ENCODE measurements at places on chromosomes 4 and X.

- no peak for DNase-seq
These were observed 743.3 kb upstream of the SLIT2 start for GRCh38 chr4:19508442-19508841.

DNA sequence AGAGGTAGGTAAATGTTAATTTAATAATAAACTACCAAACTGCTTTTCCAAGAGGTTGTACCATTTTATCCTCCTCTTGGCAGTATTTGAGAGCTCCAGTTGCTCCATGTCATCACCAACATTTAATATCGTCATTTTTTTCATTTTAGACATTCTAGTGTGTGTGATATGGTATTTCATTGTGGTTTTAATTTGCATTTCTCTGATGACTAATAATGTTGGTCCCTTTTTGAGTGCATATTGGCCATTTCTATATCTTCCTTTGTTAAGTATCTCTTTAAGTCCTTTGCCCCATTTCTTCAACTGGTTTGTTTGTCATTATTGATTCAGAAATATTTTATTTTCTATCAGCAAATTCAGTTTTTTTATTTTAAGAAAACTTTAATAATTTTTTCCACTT is 88.8 kb downstream of the MAPK10 start:
- DNase-seq = no peak

GRCh38 chr4:38896940-38897339 is 29.3 kb downstream of the FAM114A1 start:
- DNase-seq = no peak

GRCh38 chrX:39809331-39809730 is 288.4 kb downstream of the BCOR start:
- DNase-seq = no peak

DNA sequence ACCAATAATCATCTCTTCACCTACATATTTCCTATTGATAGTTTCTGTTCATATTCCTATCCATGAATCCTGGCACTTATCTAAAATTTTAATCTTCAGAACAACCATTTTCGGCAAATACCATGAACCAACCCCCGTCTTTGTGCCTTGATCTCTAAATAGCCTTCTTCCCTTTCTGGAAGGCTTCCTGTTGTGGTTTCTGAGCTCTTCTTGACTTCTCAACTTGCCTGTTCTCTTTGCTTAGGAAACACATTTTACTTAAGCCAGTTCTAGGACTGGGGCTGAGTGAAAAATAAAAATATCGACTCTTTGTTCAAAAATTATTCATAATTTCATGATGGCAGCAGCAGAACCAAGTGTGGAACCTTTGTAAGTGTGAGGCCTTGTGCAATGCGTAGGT is 882.4 kb downstream of the C4orf33 start:
- no peak for DNase-seq

DNA sequence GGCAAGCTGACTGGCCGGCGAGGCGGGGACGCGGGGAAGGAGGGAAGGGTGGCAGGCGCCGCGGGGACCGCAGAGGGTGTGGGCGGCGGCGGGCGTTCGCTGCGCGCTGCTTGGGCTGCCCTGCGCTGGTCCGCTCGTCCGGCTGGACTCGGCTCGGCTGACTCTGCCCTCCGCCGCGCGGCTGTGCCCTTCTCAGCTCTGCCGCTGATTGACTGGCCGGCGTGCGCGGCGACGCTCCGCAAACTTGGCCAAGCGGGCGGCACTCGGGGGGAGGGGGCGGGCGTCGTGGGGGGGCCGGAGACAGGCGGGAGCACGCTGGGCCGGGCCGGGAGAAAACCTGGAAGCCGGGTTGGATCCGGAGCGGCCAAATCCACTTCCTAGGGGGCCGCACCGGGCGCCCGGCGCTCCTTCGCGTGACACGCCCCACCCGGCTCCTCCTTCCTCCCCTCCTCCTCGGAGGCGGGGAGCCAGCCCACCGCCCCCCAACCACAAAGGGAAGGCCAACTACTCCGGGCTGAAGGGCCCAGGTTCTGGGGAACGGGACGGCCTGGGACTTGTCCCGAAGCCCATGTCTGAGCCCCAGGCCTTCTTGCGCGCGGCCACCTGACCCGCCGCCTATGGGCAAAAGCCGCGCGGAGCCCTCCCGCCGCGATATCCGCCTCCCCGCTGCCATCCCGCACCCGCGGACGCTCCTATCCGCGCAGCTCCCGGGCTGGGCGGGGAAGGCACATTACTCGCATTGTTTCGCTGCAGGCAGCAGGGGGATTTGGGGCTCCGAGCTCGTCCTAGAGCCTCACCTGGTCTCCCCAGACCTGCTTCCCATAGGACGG is at the start of gene GPC4:
GPC4 (minus strand) TSS at position 214 of the 830 bp plus-strand sequence. CDS start 524 bp downstream, outside the sequence.
- DNase-seq = no peak

GRCh38 chr4:174144106-174144505 is 139.4 kb downstream of the FBXO8 start:
- no peak for DNase-seq

DNA sequence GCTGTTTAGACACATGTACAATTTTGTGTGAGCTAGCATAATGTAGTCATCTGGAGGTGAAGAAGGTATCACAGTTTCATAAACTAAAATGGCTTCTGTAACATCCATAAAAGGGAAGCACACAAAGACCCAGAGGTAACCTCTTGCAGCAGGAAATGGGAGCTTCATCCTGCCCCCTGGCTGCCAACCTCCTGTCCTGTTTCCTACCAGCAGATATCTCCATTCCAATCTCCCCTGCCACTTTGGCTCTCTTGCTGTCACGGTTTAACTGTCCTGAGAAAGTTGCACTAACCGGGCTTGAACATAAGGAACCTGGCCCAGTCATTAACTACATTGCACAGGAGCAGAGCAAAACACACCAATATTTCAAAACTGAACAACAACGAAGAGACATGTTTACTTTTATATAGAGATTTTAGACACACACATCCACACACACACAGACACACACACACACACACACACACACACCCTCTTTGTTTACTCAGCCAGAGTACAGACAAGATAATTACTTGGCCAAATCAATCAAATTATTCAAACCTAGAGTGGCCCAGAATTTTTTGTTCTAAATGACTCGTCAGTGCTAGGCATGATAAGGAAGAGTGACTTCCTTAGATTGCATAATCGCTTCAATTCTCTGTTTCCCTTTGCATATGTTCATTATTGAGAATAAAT is 24.2 kb downstream of the MID2 start:
- no peak for DNase-seq

- no peak for DNase-seq
These were observed 21.3 kb upstream of the GRXCR1 start for GRCh38 chr4:42871261-42871660.

DNA sequence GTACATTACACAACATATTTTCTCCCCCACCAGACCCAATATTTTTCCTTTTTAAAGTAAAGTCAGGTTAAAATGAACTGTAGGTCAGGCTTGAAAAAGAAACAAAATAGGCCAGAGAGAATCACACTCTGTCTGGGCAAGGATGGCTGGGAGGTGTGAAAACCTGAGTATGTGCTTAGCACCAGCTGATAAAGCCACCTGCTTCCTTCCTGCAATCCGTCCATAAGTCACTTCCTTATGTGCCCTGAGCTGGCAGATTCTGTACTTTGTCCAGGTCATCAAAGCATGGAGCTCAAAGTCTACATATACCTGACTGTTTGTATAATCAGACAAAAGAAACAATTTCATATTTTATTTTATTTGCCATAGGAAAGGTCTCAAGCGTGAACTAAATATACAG is 37.7 kb downstream of the ANTXR2 start:
- DNase-seq = no peak

DNA sequence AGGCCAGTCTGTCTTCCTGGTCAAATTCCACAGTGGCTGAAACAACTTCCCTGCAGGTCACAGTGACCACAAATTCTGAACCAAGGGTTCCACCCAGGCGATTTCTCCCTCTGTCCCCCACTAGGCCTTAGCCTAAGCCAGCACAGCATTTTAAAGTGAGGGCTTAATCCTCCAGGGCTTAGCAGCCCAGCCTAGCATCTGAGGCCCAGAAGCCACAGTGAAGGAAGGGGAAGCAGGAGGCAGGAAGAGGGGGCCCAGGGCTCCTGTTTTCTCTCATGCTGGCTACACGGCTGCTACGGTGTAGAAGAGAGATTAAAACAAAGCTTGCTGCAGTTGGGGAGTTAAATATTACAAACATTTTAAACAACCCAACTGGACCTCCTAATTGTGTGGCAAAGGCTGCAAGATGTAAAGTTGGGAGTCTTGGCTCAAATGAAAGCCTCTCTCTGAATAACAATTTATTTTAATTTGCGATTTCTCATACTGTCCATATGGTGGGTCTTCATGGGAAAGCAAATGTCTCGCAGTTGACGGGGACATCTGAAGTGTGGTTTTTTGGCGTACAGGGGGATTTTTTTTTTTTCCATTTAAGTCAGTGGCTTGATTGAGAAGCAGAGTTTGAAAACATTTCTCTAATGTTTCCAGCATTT is 170.8 kb upstream of the RAI2 start:
- DNase-seq = no peak

DNA sequence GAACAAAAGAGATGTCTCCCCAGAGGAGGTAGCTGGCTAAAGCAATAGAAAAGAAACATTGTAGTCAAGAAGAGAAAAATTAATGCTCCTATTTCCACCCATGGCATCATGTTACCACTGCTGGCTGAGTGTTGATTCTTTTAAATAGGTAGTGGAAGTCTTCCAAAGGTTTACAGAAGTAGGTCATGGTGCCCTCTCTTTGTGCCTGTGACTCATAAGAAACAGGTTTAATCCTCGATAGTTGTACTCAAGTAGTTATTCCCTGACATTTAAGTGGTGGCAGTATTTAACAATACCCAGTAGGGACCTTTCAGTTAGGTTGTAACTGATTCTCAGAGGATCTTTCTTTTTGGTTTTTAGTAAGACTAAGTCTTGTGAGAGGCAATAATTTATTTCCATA is 247.8 kb downstream of the TEX13A start:
- DNase-seq = no peak

DNA sequence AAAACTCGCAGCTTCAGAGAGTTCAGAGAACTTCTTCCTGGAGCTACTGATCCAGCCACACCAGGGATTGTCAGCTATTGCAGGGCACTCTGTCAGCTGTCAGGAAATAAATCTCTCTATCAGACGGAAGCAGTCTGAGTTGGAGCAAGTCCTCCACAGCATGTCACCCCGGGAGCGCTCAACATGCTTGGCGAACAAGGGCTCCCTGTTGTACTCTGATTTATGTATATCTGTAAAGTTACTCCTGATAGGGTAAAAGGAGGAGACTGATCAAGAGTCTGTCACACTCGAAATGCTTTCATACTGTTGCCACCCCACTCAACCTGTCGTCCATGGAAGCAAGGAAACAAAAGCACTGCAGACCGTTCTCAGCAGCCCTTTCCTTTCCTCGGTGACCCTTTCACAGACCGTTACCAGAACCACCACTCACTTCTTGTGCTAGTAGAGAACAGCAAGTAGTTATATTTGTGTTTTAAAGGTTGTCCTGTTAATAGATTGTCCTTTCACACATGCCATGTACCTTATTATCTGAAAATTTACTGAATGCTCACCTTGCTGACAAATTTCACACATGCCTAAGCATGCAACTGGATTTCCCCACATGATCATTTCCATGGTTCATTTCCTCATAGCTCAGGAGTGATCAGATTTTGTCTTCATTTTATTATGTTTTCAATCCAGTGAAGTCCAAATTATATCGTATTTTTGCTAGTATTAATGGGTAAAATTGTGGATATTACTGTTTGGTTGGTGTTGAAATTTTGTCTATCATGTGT is 2108.9 kb upstream of the TENM3 start:
- no peak for DNase-seq

DNA sequence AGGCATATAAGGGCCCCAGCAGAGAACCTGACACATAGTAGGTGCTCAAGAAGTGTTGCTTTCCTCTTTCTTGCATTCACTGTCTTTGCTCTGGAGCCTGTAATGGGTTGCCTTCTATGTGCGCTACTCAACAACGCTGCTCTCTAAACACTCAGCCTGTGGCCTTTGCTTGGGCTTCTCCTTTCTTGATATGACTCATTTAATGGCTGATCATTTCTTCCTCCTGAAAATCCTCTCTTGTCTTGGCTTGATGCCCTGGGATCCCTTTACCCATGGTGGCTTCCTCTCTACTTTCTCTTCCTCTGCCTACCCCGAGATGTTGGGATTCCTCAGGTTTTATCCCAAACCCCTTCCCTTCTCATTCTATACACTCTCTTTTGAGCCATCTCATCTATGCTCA is 19.9 kb upstream of the PJA1 start:
- DNase-seq = no peak

- no peak for DNase-seq
These were observed 49.2 kb upstream of the MSX1 start for GRCh38 chr4:4810092-4810774.

- no peak for DNase-seq
These were observed 49.9 kb upstream of the MTMR1 start for GRCh38 chrX:150643271-150643670.

DNA sequence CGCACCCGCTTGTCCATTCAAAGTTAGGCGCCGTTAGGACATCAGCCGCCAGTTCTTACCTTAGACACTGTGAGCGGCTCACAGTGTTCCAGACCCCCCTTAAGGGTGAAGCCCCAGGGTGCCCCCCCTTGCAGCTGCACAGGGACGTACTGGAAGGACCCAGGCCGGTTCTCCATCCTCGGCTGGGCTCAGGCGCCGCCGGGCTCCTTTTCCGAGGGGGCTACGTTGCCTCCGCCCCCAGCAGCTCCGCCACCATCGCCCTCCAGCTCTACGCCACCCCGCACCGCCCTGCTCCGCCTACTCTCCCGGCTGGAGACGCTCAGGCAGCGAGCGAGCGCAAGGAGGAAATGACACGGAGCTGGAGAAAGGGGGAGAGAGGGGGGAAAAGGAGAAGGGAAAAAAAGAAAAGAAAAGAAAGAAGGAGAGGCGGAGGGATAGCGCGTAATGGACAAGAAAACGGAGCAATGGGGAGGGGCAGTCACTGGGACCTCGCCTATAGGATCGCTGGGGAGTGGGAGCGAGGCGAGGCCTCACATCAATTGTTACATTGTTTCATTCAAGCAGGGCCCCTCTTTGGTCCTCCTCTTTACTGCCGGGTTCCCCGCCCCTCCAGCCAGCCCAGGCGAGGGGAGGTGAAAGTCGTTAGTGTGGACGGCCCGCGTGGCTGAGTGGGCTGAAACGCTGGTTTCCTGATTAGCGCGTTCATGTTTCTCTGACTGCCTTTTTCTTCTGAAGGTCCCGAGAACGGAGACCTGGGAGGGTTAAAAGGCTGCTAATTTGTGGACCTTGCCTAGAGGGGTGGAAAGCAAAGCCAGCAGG is at the start of gene SHROOM4:
SHROOM4 (minus strand) TSS at position 352 of the 819 bp plus-strand sequence; CDS start at position 176, 176 bp downstream.
- no peak for DNase-seq

DNA sequence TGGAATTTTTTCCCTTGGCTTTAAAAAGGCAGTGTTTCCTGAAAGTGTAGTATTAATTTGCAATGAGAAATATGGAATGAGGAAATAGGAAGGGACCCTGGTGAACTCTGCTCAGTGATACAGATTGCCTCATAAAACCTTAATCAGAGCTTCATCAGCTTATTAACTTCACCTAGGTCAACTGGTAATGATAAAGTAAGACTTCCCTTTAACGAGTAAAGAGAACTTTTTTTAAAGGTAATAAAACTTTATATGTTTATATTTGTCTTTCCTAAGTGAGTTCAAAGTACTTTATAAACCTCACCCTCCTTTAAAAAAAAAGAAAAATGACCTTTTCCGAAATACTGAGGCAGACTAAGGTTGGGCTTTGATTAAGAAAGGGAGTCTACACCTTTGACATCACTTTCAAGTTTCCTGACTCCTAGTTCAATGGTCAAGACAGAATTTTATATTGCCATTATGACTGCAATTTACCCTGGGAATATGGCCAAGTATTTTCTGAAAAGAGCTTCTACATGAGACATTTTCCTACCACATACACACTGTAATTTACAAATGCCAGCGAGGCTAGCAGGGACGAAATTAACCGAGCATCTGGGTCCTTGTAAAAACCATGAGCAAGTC is 706.3 kb upstream of the TENM3 start:
- DNase-seq = no peak

- DNase-seq = no peak
These were observed 135.4 kb downstream of the ASMT start for GRCh38 chrX:1750267-1750666.

Measured in NCI-H2107 (cell line).